ENCODE measurements at places on chromosomes 3 and 15. TPM values are rescaled to one million over a fixed set of nuclear protein-coding genes. Genes with fewer than 3 reads are reported as not detected.

- no peak for DNase-seq
These were observed 187.5 kb downstream of the LPP start for GRCh38 chr3:188341501-188341900.

GRCh38 chr3:95508124-95508523, 1306.3 kb upstream of the EPHA6 start:
- no peak for DNase-seq

The ARGFX gene
- polyA plus RNA-seq: not detected

GRCh38 chr3:143977341-143978262, 6.0 kb downstream of the DIPK2A start:
- DNase-seq: no peak

GRCh38 chr15:100714749-100715342, 112.5 kb downstream of the ASB7 start:
- DNase-seq: no peak

DNA sequence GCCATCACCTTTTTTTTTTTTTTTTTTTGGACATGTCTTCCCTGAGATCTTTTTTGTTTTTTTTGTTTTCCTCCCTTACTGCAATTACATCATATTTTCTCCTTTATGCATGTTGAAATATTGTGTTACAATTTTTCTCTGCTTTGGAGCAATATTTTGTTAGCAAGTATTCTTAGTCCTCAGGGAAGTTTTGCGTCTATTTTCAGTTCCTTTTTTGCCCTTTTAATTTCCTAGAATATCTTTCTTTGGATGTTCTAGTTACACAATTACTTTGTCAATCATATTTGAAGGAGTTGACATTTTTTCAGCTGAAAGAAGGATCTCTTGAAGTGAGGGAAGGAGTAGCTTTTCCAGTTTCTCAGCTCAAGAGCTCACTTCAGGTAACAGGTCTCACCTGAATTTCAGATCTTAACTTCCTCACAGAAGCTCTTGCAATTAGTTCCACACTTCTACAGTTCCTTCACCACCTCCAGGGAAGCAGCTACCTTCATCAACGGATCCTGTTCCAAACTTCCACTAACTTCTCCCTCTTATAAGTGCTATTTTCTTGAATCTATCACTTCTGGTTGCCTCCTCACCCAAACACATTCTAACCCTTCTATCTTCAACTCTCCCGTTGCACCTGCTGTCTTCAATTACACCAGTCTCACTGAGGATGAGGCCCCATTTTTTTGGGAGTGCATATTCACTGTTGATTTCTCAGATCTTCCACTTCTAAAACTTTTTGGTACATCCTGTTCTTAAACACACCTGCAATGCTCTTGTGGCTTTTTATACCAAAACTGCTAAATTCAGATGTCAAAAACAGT, 57.8 kb upstream of the CPOX start:
- DNase-seq: no peak

- DNase-seq: no peak
These were observed 83.3 kb downstream of the ADCY5 start for GRCh38 chr3:123365450-123366143.

DNA sequence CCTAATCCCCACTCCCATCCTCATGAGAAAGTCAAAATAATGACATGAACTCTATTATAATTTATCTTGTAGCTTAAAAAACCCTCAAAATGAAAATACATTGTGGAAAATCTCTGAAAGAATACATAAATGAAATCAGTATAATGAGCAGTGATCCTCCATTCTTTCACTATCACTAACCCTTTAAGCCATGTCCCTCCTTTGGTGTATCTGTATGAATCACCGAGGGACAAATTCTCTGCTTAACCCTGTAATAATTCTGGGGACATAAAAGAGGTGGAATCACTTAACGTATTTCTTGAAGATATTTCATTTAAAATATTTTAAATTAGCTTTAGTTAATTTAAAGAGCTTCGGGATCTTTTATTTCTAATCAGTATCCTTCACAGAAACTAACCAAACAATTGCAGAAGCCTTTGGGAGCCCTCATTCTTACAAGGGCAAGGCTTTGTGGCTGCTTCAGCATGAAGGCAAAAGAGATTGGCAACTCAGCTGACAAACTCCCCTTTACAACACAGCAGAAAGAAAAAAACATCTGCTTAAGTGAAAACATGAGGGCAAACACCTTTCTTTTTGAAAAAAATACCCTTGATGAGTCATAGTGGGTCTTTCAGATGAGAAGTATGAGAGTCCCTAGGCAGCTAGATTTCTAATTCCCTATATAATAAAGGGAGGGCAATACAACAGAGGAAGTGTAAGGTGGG, 44.0 kb upstream of the ALCAM start:
- DNase-seq: no peak

- DNase-seq: no peak
These were observed 14.5 kb downstream of the NEK10 start for GRCh38 chr3:27354588-27355203.

The PLCH1 gene
- 0.32 TPM for polyA plus RNA-seq

GRCh38 chr15:101504373-101504772, 14.9 kb upstream of the PCSK6 start:
- no peak for DNase-seq

The ANKUB1 gene
- not detected for polyA plus RNA-seq

The MBD4 gene
- polyA plus RNA-seq: 26.5 TPM

DNA sequence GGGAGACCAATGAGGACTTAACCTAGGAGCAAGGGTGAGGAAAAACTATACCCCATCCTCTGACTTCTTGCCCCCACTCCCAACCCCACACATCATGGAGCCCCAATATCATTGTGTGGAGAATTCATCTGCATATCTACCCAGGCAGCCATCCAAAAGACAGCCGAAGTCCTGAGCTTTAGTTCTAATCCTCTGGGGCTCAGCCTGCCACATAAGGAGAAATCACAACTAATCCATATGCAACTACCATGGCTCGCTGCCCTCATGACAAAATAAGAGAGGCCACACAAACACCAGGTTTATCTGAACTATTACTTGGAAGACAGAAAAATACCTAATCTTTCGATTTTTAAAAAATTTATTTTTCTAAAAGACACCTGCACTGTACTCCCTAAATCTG, 17.7 kb downstream of the HEXA start:
- DNase-seq: no peak

GRCh38 chr3:134030379-134031347, 938 bp upstream of the SLCO2A1 start:
- DNase-seq: peak; percentile 38

GRCh38 chr3:129197321-129197720, 13.6 kb upstream of the CNBP start:
- no peak for DNase-seq

The ANKDD1A gene
- 6.1 TPM for polyA plus RNA-seq

The BBS4 gene
- 20.3 TPM for polyA plus RNA-seq

DNA sequence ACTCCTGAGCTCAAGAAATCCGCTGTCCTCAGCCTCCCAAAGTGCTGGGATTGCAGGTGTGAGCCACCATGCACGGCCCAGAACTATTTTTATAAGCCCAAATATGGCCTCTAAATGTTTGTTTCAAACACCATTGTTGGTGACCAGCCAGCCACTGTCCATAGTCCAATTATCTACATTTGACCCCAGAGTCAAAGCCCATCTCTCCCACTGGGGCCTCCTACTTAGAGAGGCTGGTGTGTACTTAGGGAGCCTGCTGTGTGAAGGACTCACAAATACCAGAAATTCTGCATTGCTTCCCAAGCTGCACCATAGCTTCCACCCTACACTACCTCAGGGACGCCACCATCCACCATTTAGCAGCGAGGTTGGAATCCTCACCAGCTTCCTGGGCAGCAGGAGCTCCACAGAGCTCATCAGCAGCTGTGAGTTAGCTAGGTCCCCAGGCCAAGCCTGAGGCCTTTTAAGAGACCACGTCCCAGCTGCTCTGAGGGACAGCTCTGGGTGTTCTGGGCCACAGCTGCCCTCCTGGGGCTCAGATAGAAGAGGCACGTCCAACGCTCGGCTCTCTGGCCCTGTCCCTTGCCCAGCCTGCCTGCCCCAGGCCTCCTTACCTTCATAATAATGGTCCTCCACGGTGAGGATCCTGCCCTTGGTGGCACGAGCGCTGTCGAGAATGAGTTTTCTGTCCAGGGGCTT, 29.5 kb downstream of the TKT start:
- no peak for DNase-seq

DNA sequence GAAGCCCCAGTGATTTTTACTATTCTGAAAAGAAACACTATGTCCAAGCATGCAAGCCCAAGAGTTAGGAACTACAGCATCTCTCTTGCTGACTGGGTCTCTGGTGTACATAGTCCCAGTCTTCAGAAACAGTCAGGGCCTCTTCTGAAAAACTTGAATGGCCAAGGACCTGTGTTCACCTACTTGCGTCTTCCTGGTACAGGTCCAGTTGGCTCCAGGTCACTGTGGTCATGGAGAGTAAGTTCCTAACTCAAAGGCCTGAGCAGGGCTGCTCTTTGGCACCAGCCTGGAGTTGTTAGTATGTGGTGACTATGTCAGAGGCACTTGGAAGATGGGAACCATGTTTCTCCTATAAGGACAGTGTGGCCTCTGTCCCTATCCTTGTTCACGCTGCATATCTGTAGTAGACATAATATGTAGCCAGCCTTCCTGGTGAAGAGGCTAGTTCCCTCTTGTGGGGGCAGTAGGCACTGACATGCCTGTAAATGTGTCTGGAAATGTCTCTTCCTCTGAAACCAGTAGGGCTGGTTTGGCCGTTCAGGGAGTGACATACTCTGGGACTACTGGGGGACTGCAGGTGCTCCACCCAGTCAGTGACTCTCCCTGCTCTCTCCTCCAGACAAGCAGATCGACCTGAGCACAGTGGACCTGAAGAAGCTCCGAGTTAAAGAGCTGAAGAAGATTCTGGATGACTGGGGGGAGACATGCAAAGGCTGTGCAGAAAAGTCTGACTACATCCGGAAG, 2.6 kb upstream of the RBM15B start:
- no peak for DNase-seq

- no peak for DNase-seq
These were observed 1007.7 kb upstream of the SEMA6D start for GRCh38 chr15:46709460-46710083.

- no peak for DNase-seq
These were observed 7.7 kb upstream of the GOLGB1 start for GRCh38 chr3:121757087-121757811.

- no peak for DNase-seq
These were observed 55.3 kb upstream of the LEKR1 start for GRCh38 chr3:156770699-156771414.

- DNase-seq: no peak
These were observed 10.0 kb upstream of the EHD4 start for GRCh38 chr15:41982133-41982930.

DNA sequence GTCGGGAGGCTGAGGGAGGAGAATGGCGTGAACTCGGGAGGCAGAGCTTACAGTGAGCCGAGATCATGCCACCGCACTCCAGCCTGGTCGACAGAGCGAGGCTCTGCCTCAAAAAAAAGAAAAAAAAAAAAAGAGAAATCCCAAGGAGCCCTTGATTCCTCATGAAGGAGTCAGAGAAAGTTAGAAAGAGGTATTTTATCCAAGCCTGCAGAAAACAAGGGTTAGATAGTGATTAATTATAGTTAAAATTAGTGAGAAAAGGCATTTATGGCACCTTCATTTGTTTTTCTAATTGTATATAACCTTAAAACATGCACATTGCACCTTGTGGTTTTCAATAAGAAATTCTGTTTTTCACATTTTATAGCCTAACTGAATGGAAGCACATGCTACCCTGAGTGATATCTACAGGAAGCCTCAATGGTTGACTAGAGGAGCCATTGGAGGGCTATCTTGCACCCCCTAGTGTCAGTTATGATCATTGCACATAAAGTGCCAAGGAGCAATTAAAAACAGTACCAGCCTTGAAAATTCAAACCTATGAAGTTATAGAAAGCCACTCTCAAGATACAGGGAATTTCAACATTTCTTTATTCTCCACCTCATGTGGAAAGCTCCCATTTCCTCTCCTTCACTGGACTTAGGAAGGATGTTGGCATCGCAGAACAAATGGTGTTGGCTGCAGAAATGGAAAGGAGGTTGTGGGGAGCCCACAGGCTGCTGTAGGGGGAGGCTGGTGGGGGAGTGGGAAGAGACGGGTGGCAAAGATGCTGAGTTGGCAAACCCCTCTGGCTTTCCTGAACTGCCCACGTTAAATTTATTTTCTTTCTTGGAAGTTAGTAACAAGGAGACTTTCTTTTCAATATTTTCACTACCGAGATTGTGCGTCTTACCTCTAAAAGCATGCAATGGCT, 48.5 kb downstream of the ITGA11 start:
- DNase-seq: no peak

DNA sequence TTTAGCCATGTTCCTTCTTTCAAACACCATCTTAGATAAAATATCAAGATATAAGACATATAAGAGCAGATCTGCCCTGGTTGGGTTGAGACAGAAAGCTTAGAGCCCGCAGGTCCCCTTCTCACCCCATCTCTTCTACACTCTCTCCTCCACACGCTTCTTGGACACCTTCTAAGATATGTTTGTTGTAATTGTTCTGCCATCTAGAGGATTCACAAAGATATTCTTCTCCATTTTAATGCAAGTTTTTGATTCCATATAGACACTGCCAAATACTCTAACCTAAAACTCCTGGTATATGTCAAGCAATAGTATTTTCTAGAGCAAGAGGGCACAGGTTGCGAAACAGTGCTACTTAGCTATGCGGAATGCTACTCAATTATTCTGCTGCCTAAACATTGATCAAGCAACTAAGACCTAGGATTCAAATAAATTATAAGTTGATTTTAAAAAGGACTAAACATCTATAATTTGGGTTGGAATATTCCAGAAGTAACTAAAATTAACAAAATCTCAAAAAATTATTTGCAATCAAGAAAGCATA, 6.8 kb downstream of the CHRM5 start:
- DNase-seq: no peak

GRCh38 chr3:5245927-5246326, 58.4 kb downstream of the EDEM1 start:
- no peak for DNase-seq

DNA sequence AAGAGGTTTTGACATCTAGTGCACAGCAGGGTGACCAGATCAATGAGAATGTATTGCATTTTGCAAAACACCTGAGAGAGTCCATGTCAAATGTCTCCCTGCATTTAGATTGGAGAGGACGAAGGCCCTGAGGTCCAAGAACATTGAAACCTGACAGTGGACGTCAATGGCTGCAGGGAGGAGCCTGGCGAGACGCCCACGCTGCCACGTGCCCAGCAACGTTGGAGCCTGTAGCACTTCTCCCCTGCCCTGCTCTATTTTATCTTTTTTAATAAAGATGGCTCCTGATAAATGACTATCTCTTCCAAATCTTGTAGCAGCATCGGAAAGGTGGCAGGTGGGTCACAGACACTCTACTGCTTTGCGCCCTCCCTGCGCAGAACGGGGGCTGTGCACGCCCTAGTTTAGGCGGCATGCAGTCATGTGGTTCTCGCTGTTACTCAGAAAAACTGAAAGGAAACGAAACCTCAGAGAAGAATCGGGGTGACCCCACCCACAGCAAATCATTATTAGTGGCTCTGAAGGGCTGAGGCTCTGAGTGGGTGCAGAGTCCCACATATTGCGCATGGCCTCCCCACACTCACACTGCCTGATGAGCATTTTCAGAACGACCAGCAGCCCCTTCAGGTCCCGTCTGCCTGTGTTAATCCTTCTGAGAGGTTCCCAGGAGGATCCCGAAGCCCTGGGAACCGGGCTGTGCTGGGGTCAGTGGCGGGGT, 62.5 kb upstream of the TAMM41 start:
- DNase-seq: no peak

Measured in forelimb muscle (tissue), 1 donor.